Breast epithelium (tissue), 4 donors: ENCODE measurements at places on chromosomes 16 and 17. TPM values are rescaled to one million over a fixed set of nuclear protein-coding genes. Genes with fewer than 3 reads are reported as not detected.

DNA sequence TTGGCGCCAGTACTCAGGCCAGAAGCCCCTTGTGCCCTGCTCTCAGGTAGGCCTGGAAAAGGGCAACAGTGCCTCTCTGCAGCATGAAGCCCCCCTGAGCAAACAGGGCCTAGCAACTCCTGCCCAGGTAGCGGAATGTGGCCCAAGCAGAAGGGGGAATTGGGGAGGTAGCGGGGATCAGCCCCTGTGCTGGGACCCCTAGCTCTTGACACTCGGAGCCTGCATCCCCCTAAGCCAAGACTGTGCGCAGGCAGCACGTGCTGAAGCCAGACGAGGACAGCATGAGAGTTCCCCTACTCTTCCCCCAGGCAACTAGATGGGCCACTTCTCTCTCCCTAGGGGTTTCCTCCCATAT is 823 bp upstream of the CD2BP2 start:
- no peak for DNase-seq

GRCh38 chr16:84026606-84027005 is 16.0 kb downstream of the SLC38A8 start:
- no peak for DNase-seq

DNA sequence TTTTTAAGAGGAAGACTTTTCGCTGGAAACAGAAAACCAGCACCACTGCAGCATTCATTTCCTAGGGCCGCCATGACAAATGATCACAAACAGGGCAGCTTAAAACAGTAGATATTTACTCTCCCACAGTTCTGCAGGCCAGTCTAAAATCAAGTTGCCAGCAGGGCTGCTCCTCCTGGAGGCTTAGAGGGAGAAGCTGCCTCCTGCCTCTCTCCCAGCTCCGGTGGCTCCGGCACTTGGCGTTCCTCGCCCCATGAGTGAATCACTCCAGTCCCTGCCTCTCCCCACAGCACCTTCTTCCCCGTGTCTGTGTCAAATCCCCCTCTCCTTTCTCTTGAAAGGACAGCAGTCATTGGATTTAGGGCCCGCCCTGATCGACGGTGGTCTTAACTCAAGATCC is 72.1 kb downstream of the SOCS1 start:
- DNase-seq = no peak

- DNase-seq = peak; percentile 5
Measured at GRCh38 chr17:79017546-79018369, 6.2 kb upstream of the C1QTNF1 start.

GRCh38 chr17:57614742-57615141 is 130.4 kb downstream of the CCDC182 start:
- no peak for DNase-seq

GRCh38 chr17:77963441-77963840 is 4.9 kb downstream of the TNRC6C start:
- DNase-seq = peak; percentile 37

DNA sequence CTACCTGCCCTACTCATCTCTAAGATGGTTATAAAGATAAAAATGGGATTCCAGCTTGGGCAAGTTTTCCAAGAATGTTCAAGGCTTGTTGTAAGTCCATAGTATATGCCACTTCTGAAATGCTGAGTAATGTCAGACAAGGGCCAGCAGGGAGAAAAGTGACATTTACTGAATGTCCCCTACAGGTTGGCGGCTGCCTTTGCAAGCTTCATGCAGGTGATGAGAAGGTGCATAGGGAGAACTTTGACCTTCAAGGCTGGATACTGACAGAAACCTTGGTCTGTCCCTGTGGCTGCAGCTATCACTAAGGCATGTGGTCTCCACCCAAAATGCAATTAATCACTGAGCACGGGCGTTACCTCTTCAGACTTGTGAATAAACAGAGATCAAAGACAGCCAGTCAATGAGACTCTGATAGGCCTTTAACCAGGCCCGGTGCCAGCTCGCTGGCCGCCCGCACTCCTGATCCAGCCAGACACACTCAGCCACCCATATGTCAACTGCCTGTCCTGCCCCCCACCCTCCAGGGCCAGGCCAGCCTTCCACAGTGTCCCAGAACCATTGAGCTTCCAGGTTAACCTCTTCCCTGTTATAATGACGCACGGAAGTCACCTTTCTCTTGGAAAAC is 26.8 kb upstream of the AXIN2 start:
- no peak for DNase-seq

- DNase-seq = peak; percentile 31
Measured at GRCh38 chr16:79601092-79601930, 774 bp upstream of the MAF start.

- DNase-seq = no peak
Measured at GRCh38 chr17:60158751-60159478, 9.1 kb downstream of the CA4 start.

GRCh38 chr17:48854774-48855476 is 24.1 kb downstream of the CALCOCO2 start:
- DNase-seq = no peak

GRCh38 chr17:16493531-16494046 is 1.6 kb upstream of the LRRC75A start:
- no peak for DNase-seq

GRCh38 chr17:27804113-27804512 is 3.8 kb upstream of the NOS2 start:
- DNase-seq = no peak

DNA sequence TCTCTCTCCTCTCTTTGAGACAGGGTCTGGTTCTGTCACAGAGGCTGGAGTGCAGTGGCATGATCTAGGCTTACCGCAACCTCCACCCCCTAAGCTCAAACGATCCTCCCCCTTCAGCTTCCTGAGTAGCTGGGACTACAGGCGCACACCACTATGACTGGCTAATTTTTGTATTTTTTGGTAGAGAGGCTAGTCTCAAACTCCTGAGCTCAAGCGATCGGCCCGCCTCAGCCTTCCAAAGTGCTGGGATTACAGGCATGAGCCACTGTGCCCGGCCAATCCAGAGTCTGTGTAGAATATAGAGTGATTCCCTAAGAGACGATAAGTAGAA is 65.8 kb upstream of the RPH3AL start:
- no peak for DNase-seq

DNA sequence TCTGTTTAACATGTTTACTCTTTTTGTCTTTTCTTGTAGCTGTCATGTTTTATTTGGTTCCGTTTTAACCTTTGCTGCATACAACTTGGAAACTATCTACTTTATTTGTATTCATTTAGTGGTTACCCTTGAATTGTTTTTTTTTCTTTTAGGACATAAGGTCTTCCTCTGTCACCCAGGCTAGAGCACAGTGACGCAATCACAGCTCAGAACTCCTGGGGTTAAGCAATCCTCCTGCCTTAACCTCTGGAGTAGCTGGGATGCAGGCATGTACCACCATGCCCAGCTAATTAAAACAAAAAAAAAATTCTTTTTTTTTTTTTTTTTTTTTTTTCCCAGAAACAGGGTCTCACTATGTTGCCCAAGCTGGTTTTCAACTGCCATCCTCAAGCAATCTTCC is 29.8 kb upstream of the USP43 start:
- no peak for DNase-seq

- DNase-seq = no peak
Measured at GRCh38 chr17:2854143-2855055, 58.2 kb downstream of the RAP1GAP2 start.

GRCh38 chr17:50642722-50643656 is 8.3 kb downstream of the ABCC3 start:
- DNase-seq = no peak

Gene ENPP7
- total RNA-seq = not detected

Gene VWA3A
- 0.29 TPM for total RNA-seq

Gene CCL3
- 0.96 TPM for total RNA-seq

Gene KRT222
- 1.3 TPM for total RNA-seq

Gene TOM1L1
- 18.4 TPM for total RNA-seq

Gene SUMO2
- 74.6 TPM for total RNA-seq

Gene TEX19
- not detected for total RNA-seq
